ENCODE measurements at places on chromosomes 5 and 9.

GRCh38 chr9:3541206-3541605, 15.4 kb upstream of the RFX3 start:
- DNase-seq, result no peak

- no peak for DNase-seq
These were observed at the start of gene ANKRD34B for GRCh38 chr5:80569961-80570786. ANKRD34B (minus strand) TSS chr5:80570280; CDS start chr5:80560019, 10,261 bp downstream.

- DNase-seq, result no peak
These were observed 153.0 kb downstream of the NSG2 start for GRCh38 chr5:174198541-174198940.

DNA sequence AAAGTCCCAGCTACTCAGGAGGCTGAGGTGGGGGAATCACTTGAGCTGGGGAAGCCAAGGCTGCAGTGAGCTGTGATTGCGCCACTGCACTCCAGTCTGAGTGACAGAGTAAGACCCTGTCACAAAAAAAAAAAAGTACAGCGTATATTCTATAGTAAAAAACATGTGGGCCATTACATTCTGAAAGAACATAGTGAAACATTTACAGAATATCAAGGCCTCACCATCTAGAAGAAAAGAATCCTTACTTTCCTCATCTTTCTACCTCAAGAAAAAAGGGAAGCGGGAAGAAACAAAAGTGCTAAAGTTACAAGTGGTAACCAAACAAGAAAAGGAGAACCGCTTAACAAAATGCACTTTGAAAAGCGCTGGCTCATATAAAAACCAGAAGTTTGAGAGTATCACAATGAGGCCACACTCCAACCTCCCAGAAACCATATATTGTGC, 5.7 kb upstream of the SYK start:
- no peak for DNase-seq

DNA sequence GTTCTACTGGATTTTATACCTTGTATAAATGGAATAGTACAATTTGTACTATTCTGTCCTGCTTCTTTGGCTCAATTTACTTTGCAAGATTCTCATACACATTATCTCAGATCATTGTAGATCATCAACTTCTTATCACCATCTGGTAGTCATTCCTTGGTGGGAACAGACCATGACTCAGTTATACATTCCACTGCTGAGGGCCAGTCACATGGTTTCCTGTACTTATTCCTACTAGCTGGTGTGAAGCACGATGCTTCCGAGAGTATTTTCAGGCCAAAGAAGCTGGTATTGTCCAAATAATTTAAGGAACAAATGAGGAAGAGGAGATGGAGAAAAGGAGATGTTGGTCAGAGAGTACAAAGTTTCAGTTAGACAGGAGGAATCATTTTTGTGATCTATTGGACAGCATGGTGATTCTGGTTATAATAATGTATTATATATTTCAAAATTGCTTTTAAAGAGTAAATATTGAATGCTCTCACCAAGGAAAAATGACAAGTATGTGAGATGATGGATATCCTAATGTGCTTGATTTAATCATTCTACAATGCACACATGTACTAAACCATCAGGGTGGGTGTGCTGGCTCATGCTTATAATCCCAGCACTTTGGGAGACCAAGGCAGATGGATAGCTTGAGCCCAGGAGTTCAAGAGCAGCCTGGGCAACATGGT, 124.1 kb downstream of the SYK start:
- peak; percentile 79 for DNase-seq

DNA sequence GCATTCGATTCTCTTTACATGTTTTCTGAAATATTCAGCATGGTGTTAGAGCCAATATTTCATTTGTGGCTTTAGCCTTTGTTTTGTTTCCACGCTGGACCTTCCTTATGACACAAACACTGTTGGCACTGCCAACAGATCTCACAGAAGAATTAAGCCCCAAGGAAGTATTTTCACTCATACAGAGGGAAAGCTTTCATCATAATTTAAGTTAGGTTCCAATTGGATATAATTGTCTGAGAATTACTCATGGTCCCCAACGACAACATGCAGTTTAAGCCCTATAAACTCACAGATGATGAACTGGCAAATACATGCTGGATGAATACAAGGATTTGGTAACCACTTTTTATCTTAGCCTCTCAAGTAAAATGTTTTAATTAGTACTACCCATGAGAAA, 259.5 kb downstream of the EBF1 start:
- DNase-seq, result peak; percentile 71

DNA sequence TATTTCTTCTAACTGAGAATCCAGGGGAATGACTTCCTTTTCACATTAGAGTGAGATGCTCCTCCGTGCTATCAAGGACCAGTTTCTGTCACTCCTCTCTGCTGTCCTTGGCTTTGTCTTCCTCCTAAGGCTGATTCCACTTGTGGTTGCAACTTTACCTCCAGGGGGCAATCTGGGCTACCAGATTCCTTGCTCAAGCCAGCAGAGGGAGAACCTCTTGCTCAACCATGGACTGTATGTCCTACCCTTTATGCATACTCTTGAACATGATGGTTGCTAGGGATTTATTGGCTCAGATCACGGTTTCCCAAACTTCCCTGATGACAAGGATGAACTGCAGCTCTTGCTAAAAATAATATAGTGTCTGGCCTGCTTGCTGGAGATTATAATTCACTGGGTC, 24.0 kb downstream of the NNT start:
- DNase-seq, result peak; percentile 63

DNA sequence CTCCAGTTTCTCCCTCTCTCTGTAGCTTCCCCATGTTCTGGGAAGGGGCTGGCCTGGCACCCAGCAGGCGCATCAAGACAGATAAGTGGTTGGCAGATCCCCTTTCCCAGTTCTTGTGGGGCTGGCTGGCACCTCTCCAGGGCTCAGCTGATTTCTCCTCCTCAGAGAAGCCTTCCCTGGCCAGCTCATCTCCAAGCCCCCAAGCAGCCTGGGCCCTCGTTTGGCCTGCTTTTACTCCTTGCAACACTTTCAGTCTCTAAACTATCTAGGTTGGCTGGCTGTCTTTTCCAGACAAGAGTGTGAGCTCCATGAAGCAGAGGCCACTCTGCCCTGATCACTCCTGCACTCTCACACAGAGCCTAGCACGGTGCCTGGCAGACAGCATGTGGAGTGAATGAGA, 13.5 kb downstream of the MACROH2A1 start:
- no peak for DNase-seq

GRCh38 chr9:16450578-16450977, 419.9 kb downstream of the BNC2 start:
- DNase-seq, result no peak

DNA sequence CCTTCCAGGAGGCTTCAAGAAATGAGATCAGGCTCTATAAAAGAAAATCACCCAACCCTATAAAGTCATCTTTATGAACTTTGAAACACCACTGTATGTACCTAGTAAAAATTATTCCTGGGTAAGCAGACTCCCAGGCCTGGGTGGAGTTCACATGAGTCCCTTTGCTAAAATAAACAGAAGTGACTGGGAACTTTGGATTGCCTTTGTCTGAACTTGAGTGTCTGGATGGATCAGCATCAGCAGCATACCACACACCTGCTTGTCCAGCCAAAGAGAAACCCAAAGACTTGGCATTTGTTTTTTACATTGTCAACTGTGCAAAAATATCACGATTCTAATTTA, 79.6 kb upstream of the CDKN2B start:
- no peak for DNase-seq

GRCh38 chr5:24439465-24439864, 205.3 kb downstream of the CDH10 start:
- no peak for DNase-seq

DNA sequence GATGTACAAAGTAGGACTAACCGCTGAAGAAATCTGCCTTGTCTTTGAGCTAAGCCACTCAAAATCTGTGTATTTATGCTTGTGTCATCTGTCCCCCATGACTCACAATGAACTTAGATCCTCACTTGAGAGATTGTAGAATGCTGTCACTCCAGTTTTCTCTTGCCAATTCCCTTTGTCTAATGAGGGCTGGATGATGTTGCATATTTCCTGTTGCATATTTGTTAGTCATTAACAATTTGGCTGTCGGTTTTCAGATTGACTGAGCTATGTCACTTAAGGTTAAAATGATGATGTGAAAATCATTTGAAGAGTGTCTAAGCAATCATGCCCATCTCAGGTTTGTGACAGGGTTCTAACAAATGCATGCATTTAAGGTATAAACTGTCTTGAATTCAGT, 481.7 kb downstream of the CDH10 start:
- DNase-seq, result no peak
